ENCODE measurements at places on chromosomes 16 and 17.

DNA sequence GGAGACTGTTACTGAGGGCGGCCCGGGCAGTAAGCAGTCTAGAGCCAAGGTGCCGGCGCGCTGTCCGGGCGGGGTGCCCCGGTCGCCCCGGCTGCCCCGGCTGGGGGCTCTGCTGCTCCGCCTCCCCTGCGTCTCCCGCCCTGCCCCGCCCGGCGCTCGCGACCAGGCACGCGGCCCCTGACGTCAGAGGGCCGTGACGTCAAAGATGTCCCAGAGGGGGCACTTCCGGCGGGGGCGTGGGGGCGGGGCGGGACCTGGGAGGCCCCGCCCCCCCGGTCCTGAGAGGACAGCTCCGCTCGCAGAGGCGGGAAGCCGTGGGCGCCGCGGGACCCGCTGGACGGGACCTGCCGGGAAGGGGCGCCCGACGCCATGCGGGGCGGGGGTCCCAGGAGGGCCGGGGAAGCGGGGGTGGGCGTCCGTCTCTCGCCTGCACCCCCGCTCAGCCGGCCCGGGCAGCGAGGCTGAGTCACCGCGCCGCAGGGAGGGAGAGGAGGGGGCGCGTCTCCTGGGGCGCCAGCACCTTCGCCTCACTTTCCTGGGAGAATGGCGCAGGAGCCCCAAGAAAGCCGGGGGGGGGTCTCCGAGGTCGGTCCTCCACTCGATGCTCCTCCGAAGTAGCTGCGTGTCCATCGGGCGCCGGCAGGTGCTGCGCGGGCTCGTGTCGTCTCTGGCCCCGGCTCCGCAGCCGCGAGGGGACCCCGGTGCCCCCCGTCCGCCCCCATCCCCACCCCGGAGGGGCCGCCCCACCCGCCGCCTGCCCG is 4.4 kb upstream of the HIC1 start:
- DNase-seq = peak; percentile 70

DNA sequence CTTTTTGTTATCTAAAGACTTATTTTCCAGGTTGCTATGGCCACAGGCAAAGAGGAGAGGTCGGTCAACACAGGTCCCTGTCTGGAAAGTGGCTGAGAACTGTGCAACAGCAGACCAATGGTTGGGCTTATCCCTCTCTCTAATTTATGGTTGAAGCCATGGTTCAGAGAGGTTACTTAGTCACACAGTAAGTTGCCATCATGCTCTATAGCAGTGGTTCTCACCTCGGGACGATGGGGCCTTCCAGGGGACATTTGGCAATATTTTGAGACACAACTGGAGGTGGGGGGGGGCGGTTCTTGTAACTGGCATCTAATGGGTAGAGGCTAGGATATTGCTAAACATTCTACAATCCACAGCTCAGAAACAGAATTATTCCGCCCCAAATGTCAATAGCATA is 842 bp upstream of the LDAF1 start:
- no peak for DNase-seq

DNA sequence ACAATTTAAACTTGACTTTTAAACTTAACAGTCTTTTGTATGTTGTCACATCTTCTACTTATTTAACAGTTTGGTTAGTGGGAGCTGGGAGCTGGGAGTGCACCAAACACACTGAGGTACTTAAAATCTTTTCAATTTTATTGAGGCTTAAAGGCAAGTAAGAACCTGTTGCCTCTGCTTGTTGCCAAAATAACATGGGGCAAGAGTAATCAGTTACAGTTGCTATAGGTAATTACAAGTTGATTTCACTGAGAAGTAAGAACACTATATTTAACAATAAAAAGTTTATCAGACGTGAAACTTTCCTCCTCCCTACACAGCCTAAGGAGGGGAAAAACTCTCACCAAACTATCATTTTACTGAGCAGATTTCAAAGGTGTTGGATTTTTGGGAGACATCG is 135.2 kb downstream of the FTO start:
- no peak for DNase-seq

DNA sequence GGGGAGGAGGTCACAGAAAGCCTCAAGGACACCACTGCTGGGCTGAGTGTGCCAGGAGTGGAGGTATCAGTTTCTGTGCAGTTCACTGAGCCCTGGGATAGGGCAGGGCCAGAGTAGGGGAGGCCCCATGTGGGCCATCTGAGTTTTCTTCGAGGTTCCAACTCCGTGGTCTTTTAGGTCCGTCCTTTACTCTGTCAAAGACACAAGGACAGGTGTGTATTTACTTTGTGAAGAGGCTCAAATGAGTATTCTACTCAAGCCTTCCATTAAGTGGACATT is 59.5 kb downstream of the USP22 start:
- DNase-seq = no peak

- no peak for DNase-seq
These were observed 18.3 kb downstream of the TEKT3 start for GRCh38 chr17:15323131-15323530.

DNA sequence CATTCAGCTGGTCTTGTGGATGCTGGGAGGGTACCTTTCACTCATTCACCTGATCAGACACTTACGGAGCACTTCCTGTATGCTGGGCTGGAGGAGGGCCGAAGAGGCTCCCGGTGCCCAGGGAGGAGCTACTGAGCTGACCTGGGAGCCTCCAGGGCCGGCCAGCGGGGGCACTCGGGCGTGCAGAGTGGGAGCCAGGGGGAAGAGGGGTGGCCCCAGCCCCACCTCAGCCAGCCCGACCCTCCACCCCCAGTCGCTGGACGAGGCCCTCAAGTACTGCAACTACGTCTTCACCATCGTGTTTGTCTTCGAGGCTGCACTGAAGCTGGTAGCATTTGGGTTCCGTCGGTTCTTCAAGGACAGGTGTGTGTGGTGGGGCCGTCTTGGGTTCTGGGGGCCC is 10.3 kb downstream of the TPSG1 start:
- no peak for DNase-seq

- no peak for DNase-seq
These were observed 138.3 kb downstream of the CHD9NB start for GRCh38 chr16:52914428-52914827.

GRCh38 chr17:74578979-74579378 is 11.7 kb upstream of the CD300H start:
- no peak for DNase-seq

GRCh38 chr17:44961921-44962350 is 6.2 kb downstream of the C1QL1 start:
- no peak for DNase-seq

- DNase-seq = no peak
These were observed 109.5 kb downstream of the SALL1 start for GRCh38 chr16:51041546-51041945.

- DNase-seq = no peak
These were observed 301.0 kb downstream of the CPPED1 start for GRCh38 chr16:12502676-12503075.

DNA sequence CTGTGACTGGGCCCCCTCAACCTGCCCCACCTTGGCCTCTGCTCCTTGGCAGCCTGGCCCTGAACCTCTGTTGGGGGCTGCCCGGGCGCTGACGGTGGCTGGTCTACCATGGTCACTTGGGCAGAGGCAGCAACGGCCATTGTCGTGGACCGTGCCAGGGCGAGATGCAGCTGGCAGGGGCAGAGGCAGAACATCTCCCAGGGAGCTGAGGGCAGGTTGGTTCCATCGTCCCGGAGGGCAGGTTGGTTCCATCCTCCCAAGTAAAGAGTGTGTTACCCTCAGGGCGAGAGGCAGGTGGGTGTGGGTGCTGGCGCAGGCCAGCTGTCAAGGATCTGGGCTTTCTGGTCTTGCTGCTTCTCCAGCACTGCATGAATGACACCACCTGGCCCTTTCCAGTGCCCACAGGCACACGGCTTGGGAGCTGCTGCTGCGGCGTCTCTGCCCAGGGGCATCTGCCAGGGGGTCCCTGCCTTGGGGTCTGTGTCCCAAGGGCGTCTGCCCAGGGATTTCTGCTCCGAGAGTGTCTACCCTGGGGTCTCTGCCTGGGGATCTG is 12.0 kb downstream of the ACSF3 start:
- DNase-seq = no peak

DNA sequence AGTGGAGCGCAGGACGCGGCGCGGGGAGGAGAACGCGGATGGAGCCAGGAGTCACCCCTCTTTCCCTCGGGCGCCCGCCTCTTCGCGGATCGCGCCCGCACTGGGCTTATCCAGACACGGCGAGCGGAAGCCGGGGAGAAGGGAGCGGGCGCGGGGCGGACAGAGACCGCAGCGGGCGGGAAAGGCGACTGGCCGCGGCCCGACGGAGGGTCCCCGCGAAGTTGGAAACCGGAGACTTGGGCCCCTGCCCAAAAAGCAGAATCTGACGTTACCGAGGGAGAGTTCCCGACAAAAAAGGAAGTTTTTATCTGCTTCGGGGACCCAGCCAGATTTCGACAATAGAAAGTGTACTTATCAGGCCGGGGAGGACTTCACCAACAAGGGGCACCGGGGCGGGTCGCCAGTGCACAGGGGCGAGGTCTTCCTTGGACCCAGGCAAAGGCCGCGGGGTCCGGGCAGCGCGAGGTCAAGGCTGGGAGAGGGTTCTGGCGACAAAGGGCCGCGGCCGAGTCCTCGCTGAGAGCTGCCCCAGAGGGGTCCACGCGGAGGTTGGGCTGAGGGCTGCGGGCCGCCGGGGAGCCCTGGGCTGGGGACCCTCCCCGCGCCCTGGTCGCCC is 519 bp downstream of the ST6GALNAC2 start:
- DNase-seq = peak; percentile 73

DNA sequence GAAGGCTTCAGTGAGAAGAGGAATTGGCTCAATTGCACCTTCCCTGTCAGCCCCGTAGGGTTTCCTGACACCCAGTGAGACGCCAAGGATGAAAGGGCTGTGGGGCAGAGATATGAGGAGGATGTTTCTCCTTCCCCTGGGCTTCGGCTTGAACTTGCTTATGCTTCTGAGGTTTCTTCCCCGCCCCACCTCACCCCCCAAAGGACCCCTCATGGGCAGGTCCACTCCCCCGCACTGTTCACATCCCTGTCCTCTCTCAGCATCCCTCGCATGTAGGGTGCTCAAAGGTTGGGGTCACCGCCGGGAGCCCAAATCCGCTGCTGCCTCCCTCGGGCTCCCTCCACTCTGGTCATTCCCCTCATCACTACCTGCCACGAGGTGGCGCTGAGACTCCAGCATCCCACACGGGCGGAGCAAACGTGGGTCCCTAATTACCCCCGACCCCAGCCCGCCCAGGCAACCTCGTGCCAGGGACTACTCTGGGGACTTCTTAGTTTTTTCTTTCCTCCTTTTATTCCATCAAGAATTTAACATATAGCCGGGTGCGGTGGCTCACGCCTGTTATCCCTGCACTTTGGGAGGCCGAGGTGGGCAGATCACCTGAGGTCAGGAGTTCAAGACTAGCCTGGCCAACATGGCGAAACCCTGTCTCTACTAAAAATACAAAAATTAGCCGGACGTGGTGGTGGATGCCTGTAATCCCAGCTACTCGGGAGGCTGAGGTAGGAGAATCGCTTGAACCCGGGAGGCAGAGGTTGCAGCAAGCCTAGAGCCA is 3.3 kb upstream of the TRARG1 start:
- DNase-seq = peak; percentile 73

DNA sequence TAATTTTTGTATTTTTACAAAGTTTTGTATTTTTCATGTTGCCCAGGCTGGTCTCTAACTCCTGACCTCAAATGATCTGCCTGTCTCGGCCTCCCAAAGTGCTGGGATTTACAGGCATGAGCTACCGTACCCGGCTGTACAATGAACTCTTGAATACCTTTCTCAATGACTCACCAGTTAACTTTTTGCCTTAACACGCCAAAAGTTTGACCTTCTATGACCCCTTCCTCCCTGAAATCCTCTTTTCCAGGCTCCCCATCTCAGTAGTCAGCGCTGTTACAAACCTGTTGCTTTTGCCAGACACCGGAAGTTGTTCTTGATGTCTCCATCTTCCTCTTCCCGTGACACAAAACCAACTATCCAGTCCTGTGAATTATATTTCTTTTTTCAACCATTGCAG is 158.1 kb upstream of the ASIC2 start:
- DNase-seq = no peak

DNA sequence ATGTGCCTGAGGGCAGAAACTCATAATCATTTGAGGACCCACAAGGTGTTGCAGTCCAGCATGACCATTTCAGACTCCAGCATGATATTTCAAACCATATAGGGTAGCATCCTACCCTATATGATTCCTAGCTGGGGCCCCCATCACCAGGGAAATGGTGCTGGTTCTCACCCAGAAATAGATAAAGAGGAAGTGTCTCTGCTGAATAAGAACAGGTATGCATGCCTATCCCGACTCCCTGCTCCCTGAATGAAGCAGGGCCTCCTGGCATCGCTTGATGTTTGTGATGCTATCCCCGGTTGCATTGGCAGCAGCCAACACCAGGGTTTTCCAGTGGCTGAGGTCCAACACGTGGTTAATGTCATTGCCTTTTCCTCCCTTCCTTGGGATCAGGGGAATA is 17.1 kb upstream of the HEATR6 start:
- DNase-seq = no peak

- no peak for DNase-seq
These were observed 22.3 kb upstream of the SMPD3 start for GRCh38 chr16:68470461-68471150.

DNA sequence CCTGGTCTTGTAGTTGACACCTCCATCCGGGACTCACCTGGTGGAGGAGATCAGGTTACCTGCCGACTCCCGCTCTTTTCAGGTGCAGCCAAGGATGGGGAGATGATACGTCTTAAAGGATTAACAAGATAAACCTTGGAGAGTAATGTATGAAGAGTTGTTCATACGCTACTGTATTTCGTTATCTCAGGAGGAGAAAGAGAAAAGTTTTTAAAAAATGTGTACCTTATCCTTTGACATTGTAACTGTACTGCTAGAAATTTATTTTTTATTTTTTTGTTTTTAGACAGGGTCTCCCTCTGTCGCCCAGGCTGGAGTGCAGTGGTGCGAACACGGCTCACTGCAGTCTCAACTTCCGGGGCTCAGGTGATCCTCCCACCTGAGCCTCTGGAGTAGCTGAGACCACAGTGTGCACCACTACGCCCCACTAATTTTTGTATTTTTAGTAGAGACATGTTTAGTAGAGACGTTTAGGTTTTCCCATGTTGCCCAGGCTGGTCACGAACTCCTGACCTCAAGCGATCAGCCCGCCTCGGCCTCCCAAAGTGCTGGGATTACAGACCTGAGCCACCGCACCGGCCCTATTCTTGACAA is 764 bp upstream of the SMURF2 start:
- no peak for DNase-seq

DNA sequence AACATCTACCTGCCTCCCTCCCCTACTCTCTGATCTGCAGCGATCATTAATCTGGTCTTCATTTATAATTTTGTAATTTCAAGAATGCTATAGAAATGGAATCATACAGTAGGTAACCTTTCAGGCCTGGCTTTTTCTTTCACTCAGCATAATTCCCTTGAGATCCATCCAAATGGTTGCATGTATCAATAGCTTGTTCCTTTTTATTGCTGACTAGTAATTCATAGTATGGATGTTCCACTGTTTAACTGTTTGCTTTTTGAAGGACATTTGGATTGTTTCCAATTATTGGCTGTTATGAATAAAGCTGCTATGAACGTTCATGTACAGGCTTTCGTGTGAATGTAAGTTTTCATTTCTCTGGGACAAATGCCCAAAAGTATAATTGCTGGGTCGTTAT is 125.2 kb downstream of the USP31 start:
- no peak for DNase-seq

- DNase-seq = no peak
These were observed 10.3 kb downstream of the KRABD2 start for GRCh38 chr17:8366231-8366630.

- DNase-seq = no peak
These were observed 2.2 kb downstream of the HOXB13 start for GRCh38 chr17:48726114-48726915.

GRCh38 chr16:88911136-88911945 is 44.9 kb upstream of the PABPN1L start:
- no peak for DNase-seq

GRCh38 chr16:85715169-85716021 is 26.6 kb upstream of the GINS2 start:
- DNase-seq = peak; percentile 62

Measured in stomach (tissue), 19 donors.